ENCODE measurements at places on chromosomes 2 and 18.

DNA sequence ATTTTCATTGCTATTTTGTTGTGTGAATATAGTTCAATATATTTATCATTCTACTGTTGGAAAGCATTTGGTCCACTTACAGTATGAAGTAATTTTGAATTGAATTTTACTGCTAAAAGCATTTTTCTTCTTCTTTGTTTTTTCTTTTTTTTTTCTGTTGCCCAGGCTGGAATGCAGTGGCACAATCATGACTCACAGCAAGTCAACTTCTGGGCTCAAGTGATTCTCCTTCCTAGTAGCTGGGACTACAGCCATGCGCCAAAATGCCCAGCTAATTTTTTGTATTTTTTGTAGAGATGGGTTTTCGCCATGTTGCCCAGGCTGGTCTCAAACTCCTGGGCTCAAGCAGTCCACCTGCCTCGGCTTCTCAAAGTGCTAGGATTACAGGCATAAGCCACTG, 2.4 kb upstream of the ETAA1 start:
- DNase-seq: no peak

DNA sequence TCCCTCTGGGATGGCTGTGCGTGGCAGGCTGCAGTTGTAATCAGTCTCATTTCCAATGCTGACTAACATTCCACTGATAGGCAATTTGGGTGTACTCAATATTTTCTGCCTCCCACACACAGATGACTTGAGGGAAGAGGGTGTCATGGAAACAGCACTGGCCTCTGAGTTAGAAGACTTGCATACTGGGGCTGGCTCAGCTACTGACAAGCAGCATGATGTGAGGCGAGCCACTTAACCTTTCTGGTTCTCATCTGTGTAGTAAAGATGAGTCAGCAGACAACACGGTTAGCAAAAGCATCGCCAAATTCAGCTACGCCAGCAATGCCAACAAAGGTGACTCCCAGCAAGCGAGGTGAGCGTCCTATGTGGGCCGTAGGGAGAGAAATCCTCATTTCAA, 73.5 kb downstream of the COLEC12 start:
- DNase-seq: no peak

GRCh38 chr18:36066686-36067054, 689 bp downstream of the RPRD1A start:
- peak; percentile 16 for DNase-seq

DNA sequence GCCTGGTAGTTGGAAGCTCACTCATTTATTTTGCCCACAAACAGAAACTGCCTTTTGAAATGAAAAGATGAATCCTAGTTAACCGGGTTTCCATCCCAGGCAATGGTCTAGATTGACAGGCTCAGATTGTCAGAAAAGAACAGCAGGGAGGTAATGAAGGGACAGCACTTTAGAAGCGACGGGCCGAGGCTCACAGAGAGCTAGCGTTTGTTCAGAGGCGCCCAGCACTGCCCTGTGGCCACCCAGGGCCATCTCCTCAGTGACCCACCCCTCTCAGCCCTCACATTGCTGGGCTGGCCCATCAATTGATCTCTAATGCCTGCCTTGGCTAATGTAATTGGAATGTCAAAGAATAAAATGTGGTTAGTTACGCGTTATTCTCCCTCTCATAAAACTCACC, 304.8 kb downstream of the CDCA7 start:
- DNase-seq: no peak

- DNase-seq: no peak
Observed at GRCh38 chr18:59612381-59612780, 84.8 kb downstream of the CCBE1 start.

GRCh38 chr2:20130821-20131645, 79.6 kb upstream of the LAPTM4A start:
- no peak for DNase-seq

GRCh38 chr2:39660612-39661236, 5.0 kb upstream of the TMEM178A start:
- DNase-seq: no peak

DNA sequence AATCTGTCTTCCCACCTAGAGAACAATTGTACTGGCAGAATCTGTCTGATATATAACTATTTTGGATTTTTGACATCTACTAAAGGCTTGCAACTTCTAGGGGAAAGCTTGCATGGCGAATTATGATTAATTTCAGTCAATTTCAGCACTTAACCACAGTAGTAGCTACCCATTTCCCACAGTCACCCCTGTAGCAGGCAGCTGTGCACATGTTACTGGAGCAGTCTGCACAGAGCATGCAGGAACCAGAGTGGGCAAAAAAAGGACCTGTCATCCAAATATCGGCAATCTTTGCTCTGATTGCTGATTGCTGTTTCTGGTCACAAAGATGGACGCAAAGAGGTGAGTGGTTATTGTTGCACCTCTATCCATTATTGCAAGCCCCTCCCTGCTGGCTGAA, 473.3 kb downstream of the SPAG16 start:
- DNase-seq: no peak

DNA sequence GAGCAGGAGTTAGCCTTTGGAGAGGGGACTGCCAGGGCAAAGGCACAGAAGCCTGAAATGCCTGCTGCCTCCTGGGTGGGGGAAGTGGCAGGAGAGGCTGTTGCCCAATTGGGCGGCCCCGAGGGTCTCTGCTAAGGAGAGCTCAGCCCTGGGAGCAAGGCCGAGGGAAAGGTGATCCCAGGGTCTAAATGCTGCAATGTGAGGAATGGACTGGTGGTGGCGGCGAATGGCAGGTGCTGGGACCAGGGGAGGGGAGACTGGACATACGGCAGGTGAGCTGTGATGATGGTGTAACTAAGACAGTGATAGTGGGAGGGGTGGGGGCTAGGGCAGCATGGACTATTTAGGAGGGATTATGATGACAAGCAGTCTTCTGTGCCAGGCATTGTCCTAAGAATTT, 104.0 kb downstream of the DYSF start:
- no peak for DNase-seq
